Hematopoietic multipotent progenitor cell (in vitro differentiated cells): ENCODE measurements at places on chromosomes 12 and 14.

DNA sequence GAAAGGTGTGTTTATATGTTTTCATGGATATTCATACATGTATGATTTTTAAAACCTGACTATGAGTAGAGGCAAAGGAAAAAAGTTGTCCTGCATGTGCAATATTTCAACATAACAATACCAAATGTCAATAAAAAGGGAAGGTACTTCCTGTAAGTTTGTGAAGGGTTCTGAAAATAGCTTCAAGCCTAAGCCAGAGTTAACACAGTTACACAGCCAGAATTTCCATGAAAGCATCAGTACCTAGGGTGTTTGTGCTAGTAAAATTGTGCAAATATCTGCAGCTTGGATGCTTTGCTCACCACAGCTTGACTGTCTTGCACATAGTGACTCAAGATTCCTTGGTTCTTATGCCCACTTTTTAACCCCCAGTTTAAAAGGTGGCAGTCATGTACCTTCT lies 193.1 kb upstream of the FAR2 start:
- no peak for DNase-seq

GRCh38 chr12:99282086-99282485 lies 365.5 kb upstream of the GARIN6 start:
- DNase-seq = no peak

- DNase-seq = no peak
Observed at GRCh38 chr12:65208964-65209654, 39.7 kb downstream of the LEMD3 start.

DNA sequence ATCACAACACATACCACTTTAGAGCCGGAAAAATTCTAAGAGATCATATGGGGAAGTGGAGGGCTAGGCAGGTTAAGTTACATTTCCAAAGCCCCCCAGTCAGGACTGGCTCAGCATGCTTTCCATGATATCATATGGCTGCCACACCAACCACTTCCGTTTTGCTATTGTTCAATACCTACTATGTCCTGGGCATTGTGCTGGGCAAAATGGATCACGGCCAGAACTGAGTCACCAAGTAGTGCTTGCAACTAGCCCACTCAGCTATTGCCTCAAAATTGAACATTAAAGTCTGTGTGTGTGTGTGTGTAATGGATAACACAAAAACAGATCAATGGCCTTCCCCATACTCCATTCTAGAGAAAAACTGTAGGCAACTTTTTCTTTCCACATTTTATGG lies 22.7 kb downstream of the WIF1 start:
- DNase-seq = no peak

GRCh38 chr12:130126023-130126432 lies 36.2 kb upstream of the FZD10 start:
- DNase-seq = no peak

DNA sequence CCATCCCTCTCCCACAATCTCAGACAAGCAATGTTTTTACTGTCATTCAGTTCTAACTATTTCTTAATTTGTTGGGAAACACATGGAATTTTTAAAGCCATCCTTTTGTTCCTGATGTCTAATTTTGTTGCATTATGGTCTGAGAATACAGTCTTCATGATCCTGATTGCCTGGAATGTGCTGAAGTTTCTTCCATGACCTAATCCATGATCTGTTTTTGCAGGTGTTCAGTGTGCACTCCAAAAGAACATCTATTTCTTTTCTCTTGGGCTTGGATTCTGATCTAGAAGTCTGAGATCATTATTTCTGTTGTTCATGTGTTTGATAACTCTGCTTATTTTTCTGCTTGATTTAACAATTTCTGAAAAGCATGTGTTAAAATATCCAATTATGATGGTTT lies 43.2 kb upstream of the PHC1 start:
- DNase-seq = no peak

DNA sequence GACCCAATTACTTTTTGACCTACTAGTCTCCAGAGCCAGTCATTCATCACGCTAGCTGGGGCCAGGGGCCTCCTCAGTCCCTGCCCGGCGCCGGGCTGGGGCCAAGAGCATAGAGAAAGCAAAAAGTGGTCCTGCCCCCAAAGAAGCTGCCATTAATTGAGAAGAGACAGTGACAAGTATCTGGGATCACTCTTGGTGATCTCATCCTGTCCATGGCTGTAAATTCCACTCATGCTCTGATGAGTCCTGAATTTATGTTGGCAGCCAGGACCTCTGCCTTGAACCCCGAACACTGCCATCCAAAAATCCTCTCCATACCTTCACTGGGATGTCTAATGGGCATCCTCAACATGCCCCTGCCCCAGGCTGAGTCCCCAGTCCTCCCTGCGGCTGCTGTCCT lies 34.4 kb upstream of the DLK1 start:
- DNase-seq = no peak

GRCh38 chr14:102873131-102873530 lies 49.3 kb upstream of the AMN start:
- no peak for DNase-seq

- DNase-seq = peak; percentile 71
Observed at GRCh38 chr14:104094709-104095425, 9.4 kb downstream of the ASPG start.

GRCh38 chr14:74065746-74066575 lies 18.3 kb downstream of the ALDH6A1 start:
- no peak for DNase-seq

DNA sequence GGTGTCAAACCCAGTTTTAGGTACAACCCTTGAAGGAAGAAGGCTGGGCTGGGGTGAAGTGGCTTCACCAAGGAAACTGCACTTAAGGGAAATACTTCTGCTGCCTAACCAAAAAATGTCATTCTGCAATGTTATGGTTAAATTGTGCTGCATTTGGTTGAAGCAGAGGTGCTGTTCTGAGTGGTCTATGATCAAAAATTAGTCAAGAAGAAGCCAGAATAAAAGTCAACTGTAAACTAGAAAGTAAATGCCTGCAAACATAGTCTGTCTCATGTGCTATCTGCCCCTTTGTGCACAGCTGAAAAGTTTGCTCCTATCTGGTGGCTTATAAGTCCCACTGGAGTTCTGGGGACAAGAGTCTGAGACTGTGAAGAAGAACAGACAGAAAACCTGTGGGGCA lies 158.8 kb downstream of the C12orf42 start:
- DNase-seq = no peak

DNA sequence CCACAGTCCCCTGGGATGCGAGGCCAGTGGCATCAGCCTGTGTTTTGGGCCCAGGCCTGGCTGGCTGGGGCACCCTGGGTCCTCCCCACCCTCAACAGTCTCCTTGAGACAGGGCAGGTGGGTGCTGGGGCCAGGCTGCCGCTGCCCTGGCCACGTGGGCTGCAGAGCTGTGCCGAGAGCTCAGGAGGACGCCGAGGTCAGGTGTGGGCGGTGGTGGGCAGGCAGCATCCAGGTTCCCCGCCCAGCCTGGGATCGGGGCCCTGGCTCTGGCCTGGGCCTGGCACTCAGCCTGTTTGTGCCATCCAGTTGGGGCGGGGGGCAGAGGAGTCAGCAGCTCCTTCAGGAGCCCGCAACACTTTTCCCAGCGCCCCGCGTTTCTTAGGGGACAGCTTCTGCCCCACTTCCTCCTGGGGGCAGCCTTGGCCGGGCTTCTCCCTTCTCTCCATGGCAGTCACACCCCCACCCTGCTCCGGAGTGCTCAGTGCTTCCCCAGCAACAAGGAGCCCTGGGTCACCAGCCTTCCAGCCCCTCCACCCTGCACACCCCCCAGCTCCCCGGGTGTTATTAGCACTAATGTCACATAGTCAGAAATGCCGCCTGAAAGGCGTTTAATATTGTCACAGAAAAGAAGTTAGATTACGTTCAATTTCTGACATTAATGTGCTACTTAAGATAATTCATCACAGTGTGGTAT lies 30.8 kb downstream of the KIF26A start:
- DNase-seq = no peak

GRCh38 chr12:14256555-14257169 lies 108.8 kb upstream of the ATF7IP start:
- DNase-seq = peak; percentile 83

DNA sequence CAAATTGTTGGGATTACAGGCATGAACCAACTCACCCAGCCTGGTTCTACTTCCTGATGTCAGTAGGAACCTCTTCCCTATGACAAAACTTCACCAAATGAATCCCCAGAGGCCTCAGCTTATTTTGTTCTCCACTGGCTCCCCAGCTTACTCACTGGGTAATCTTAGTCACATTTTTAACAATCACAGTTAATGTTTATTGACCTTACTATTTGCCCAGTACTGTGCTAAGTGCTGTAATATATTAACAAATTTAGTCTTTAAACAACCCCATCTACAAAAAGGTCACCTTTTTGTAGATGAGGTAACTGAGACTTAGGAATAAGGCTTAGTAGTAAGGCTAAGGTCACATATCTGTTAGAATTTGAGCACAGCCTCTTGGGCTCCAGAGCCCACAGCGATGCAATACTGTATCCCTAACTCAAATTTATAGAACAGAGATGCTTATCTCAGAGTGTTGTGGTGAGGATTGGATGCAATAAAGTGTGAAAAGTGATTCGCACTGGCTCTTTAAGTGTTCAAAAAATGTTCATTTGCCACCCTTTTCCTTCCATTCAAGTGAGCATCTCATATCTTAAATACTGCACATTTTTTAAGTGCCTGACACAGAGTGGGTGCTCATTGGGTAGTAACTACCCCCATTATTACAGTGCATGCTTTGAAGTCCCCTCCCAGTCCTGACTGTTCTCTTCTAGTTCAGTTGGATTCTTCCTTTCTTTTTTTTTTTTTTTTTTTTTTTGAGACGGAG lies 146.4 kb upstream of the ARHGAP5 start:
- no peak for DNase-seq

DNA sequence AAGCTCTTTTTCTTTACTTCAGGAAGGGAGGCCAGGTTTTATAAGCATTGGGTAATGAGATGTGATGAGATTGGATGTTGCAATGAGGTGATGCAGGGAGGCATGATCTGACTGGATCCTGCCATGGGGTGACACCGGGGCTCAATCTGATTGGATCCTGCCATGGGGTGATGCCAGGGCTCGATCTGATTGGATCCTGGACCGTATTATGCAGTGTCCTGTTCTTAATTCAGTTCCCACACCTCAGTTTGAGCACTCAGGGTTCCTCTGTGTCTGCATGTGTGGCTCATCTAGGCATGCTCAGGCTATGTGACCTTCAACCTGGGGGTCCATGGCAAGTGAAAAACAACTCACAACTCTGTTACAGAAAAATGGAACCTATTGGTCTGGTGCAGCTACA lies 166.4 kb downstream of the SLC15A4 start:
- no peak for DNase-seq

DNA sequence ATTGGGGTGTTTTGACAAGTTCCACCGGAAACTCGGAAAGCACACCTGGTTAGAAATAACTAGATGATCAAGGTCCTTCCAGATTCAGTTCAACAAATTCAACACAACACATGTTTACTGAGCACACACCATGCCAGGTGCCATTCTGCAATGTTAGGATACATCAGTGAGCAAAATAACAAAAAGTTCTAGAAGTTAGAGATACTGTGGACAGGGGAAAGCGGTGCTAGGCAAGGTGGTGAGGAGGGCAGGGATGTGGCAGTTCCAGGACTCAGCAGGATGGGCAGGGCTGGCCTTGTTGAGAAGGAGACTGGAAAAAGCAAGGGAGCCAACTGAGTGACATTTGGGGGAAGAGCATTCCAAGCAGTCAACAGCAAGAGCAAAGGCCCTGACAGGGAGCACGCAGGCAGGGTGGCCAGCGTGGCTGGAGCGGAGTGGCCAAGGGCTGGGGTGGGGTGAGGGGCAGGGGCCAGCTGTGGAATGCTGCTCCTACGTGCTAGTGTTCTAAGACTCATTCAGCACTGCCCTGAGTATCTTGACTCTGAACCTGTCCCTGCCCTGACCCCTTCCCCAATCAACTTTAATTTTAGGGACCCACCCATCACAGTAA lies 19.4 kb upstream of the FAIM2 start:
- no peak for DNase-seq

- no peak for DNase-seq
Observed at GRCh38 chr12:70258605-70259403, 15.6 kb downstream of the CNOT2 start.

DNA sequence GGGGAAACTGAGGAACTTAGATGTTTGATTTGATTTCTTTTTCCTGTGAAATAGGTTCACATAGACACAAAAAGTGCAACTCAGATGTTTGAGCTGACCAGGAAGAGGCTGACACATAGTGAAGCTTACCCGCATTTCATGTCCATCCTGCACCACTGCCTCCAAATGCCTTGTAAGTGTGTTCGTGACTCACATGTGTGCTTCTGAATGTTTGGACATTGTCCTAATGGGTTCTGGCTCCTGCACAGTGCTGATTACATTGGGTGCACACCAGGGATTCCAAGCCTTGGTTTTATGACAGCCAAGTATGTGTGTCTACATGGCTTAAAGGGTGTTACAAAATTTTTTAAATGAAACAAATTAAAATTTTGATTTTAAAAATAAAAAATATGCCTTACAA lies 137.4 kb downstream of the DAAM1 start:
- DNase-seq = no peak

DNA sequence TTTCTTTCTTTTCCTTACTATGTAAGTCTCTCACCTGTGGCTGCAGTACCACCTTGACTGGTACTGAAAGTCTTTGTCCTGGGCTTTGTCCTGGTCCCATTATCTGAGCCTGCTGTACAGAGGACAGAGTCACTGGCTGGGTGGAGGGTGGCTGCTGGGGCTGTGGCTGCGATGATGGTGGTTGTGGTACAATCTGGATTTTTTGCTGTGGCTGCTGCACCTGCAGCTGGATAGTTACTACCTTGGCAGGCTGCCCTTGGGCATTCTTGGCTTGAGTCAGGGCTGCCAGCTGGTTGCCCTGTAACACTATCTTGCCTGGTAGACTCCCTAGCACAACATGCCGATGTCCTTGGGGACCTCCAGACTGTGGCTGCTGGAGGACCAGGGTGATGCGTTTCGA lies 27.0 kb downstream of the CHD8 start:
- no peak for DNase-seq

GRCh38 chr12:709455-710020 lies 42.8 kb upstream of the WNK1 start:
- DNase-seq = no peak
